Gastroesophageal sphincter (tissue), 4 donors: ENCODE measurements at places on chromosomes 2 and 18.

DNA sequence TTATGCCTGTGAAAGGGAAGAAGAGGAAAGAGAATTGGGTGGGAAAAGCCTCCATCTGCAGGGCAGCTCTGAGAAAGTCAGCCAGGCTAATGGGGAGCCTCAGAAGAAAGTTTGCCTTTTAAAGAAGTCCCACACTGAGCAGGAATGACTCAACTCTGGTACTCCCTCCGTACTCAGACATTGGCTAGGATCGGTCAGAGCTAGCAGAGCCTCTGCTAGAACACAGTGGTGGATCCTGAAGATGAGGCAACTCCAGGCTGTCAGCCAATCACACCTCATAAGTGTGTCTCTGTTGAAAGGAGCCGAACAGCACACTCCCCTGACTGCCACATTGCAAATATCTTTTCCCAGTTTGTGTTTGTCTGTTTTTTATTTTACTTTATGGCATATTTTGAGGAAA, 96.9 kb downstream of the HNRNPLL start:
- peak; percentile 94 for ATAC-seq

DNA sequence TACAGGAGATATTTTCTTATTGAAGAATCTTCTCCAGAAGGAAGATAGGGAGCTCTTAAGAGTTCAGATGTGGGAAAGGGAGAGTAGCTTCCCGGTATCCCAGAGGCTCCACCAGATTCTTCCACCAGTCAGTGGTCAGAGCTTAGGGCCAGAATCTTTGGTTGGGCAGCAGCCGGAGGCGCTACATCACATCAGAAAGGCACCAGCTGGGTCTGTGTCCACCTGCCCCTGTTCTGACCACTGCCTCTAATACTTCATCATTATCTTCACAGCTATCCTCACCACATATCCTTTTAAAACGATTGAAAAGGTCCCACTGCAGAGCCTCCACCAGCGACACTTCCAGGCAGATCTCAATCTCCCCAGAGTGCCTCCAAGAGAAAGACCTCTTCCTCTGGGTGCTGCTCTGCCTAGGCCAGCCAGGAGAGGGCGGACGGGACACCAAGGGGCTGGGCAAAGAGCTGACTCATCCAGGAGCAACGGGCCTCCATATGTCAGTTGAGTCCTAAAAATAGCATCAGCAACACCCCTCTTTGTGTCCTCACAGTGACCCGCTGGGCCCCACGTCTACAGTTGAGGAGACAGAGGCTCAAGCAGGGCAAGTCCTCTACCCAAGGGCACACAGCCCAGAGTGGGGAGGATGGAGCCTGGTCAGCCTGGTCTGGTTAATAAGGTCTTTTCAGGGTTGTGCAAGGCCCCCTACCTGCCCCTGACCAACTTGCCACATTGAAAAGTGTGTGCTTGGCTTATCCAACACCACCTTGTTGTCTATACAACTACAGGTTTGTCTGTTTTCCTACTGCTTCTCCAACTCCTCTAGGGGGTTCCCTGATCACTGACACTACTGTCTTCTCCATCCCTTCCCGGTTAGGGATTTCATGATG, 81.2 kb downstream of the ADD2 start:
- no peak for ATAC-seq

GRCh38 chr2:105849431-105850179, 104.9 kb downstream of the NCK2 start:
- no peak for ATAC-seq

GRCh38 chr2:189178726-189179569, 613 bp downstream of the COL5A2 start:
- no peak for ATAC-seq

DNA sequence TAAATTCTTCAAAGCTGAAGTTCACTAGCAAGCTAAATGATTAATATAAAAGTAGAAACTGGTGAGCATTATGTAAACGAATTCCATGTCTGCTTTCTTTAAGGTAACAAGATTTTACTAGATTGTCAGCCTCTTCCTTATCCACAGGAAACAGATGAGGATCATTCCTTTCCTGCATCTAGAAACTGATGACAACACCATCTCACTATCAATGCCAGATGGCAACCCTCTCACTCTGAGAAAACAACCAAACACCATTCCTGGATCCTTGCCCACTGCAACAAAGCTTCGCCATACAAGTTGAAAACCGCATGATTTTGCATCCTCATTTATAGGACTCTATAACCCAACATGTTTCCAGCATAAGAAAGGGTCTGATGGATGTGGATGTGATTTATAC, 122.9 kb downstream of the ZNF521 start:
- ATAC-seq, result no peak

- no peak for ATAC-seq
Measured at GRCh38 chr2:184730288-184730687, 132.0 kb downstream of the ZNF804A start.

DNA sequence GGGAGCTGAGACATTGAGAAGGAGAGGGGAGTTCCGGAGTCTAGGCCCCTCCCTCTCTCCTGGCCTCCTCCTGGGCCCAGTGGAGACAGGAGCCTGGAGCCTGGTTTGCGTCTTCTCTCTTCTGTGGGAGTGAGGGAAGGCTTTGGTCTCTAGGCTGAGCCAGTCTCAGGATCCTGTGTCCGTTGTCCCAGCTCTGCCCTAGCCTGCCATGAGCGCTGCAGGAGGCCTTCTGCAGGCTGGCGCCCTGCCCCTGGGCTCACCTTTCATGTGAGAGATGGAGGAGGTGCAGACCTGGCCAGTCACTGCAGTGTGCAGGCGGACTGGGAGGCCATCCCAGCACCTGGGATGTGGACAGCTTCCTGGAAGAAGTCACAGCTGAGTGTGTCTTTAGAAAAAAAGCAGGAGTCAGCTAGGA, 8.7 kb downstream of the IMPA2 start:
- no peak for ATAC-seq

- ATAC-seq, result no peak
Measured at GRCh38 chr2:115552726-115553125, 1110.3 kb downstream of the DPP10 start.

- ATAC-seq, result no peak
Measured at GRCh38 chr18:45806226-45806625, 19.2 kb upstream of the SIGLEC15 start.

DNA sequence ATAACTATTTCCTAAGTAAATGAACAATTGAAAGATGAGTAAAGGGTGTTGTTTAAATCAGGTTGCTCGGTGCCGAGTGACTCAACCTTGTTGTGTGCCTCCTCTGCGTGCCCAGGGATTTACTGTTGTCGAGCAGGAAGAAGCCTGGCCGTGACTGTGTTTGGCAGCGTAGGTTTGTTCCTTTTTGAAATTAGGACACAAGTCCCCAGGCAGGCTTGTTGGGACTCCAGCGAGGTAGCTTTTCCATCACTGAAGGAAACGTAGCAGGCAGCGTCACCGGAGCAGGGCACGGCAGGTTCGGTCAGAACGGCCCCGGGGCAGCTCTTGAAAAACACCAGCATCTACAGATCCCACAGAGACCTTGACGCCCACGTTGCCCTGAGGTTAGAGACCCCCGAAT, 48.6 kb downstream of the TMEM18 start:
- ATAC-seq, result no peak

DNA sequence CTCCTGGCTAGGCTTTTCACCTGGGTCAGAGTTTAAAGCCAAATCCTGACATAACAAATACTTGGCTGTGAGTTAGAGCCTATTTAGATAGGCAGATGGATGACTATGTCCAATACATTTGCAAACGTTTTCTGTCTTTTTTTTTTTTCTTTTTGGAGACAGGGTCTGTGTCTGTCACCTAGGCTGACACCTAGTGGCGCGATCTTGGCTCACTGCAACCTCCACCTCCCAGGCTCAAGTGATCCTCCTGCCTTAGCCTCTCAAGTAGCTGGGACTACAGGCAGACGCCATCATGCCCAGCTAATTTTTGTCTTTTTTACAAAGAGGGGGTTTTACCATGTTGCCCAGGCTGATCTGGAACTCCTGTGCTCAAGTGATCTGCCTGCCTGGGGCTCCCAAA, 124.8 kb downstream of the DYM start:
- no peak for ATAC-seq

DNA sequence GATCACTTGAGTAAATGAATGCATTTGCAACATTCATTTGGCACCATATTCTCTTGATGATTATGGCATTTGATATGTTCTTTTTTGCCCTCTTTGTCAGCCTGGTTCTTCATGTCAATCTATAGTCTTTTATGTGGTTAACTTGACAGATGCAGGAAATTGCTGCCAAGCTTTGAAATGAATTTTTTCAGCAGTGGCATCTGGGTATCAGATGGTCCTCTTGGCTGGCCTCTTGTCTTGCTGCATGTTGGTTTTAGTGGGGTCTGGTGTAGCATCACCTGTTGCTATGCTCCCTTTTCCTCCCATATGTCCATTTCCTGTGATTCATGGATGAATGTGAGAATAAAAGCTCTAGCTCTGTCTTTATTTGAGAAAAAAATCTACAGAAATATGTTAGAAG, 119.9 kb downstream of the DPP4 start:
- no peak for ATAC-seq
